Psoas muscle (tissue), 8 donors: ENCODE measurements at places on chromosomes 2 and 18. TPM values are rescaled to one million over a fixed set of nuclear protein-coding genes. Genes with fewer than 3 reads are reported as not detected.

ANTXR1 gene
- polyA plus RNA-seq = 3.7 TPM

DNA sequence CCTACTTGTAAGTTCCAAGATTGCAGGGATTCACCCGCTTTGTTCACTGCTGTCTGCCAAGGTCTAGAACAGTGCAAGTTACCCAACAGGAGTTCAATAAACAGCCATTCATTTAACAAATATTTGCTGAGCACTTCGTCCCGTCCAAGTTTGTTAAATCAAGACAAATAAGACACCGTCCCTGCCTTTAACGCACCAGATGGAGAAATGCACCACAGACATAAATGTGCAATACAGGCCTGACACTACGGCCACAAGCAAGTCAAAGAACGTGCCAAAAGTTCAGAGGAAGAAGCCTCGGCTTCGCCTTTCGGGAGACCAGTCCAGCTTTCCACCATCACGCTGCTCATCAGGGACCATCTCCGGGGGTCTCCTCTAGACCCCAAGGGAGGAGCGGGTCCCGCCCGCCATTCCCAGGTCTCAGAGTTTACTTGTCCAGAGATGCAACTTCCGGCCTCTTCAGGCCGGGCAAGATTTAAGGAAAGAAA lies 429 bp downstream of the C2orf76 start:
- no peak for DNase-seq

- DNase-seq = no peak
Measured at GRCh38 chr2:73279852-73280251, 4.4 kb downstream of the FBXO41 start.

DNA sequence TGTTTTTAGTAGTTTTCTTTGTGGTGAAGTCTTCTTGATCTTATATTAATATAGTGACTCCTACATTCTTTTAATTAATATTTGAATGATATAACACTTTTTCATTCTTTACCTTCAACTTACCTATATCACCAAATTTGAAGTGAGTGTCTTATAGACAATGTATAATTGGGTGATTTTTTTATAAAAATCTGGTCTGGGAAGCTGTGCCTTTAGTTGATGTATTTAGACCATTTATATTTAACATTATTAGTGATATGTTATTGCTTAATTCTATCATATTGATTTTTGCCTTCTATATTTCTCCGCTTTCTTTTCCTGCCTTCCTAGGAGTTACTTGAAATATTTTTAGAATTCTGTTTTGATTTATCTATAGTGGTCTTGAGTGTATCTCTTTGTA lies 16.4 kb downstream of the TMEM182 start:
- no peak for DNase-seq

DNA sequence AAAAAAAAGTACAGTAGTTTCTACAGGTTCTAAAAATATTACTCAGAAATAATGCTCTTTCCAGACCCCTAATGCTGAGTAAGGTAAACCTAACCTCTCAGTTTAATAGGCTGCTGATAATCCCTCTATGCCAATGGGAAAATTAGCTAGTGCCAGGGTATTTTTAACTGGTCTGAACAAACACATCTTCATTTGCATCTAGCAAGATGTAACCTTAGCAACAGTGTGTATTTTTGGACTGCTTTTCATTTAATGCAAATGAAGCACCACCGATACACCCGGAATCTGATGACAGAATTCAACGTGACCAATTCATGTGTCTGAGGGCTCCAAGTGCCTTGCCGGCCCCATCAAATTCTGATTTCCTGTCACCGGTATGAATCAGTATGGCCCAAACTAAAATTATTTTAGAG lies 47.4 kb upstream of the CYRIA start:
- DNase-seq = no peak

GRCh38 chr2:171864357-171864985 lies 29.6 kb downstream of the SLC25A12 start:
- DNase-seq = no peak
